ENCODE measurements at places on chromosomes 12 and 14.

GRCh38 chr14:74612350-74613021, 449 bp upstream of the LTBP2 start:
- DNase-seq = peak; percentile 38

DNA sequence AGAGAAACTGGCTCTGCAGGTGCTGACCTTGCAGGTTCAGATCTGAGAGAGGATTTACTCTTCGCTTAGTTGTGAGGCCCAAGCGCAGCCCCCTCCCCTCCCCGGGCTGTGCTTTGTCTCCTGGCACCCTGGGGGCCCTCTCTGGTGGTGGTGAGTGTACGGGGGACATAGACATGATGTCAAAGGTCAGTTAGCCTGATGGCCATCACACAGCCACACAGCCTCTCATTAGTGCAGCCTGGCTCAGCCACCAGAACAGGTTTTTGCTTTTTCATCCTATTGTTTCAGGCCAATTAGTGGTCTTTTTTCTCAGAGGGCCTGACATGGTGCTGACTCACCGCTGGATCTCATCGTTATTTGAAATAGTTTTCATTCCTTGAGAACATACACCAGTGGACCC, 437.9 kb downstream of the AACS start:
- DNase-seq = no peak

DNA sequence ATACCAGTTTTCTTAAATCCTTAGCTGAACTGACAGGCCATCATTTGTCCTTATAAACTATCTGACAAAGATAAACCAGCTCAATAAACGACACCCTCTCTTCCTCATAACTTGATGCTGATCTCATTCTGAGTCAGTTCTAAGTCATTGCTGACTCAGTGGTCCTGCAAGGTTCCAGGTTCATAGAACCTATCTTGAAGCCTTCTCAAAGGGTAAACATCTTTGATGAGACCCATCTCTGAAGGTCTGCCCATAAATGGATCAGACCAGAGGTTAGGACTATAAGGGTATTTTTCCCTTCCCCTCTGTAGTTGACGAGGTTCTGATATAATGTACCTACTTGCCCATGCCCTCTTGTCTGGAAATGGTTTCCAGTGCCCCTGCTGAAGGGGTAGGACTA, 11.9 kb downstream of the NAA25 start:
- DNase-seq = no peak

GRCh38 chr14:69612014-69612782, 802 bp downstream of the SUSD6 start:
- no peak for DNase-seq

DNA sequence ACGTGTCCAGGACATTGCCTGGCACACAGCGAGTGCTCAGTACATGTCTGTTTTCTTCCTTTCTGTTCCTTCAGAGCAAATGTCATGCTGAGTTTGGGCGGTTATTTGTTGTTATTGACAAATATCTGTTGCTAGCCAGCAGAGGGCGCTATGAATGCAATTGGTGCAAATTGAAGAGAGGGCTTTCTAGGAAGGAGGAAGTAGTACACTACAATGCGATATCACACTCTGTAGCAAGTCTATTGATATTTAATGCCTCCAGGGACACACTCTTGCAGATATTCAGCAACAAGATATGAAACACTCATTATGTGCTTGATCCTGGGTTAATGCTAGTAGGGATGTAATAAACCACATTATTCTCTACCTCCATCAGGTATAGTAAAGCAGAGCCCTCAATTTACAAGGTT, 267.3 kb upstream of the SRRM4 start:
- no peak for DNase-seq

DNA sequence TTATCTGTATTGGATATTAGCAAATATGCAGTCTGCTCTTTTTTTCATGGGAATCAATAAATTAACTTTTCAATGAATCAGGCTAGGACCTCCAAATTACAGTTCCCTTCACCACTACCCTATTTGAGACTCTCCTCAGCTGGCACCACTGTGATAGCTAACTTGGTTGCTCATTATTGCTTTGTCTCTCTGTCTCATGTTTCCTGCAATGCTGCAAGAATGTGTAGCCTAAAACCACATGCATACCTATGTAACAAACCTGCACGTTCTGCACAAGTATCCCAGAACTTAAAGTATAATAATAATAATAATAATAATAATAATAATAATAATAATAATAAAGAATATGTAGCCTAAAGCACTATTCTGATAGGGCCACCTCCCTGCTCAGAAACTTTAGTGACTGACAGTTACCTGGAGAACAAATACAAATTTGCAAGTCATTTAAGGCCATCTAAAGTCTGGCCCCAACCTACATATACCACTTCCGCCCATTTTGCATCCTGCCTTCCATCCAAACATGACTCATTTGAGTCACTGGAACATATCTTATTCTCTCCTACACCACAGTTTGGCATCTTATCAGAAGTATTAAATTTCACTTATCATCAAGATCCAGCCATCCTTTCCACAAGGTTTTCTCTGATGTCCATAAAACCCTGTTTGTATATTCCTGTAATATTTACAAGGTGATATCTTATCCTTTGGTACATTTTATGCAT, 215.1 kb downstream of the LRRK2 start:
- DNase-seq = no peak

DNA sequence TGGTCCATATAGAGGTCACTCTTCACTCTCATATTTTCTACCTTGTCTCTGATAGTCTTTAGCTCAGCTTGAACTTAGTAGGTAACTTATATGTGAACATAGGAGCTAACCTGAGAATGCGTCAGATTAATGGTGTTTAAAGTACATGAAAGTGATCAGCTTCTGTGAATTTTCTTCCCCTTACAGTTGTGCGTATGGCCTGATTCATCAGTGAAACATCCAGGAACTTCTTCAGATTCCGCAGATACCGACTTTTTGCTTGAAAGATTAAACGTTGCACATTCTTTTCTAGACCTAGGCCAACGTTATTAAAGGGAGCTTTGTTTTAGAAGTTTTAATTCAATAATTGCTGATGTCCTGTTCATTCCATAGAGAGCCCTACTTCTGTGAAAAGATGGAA, 1945.1 kb upstream of the SEL1L start:
- no peak for DNase-seq

DNA sequence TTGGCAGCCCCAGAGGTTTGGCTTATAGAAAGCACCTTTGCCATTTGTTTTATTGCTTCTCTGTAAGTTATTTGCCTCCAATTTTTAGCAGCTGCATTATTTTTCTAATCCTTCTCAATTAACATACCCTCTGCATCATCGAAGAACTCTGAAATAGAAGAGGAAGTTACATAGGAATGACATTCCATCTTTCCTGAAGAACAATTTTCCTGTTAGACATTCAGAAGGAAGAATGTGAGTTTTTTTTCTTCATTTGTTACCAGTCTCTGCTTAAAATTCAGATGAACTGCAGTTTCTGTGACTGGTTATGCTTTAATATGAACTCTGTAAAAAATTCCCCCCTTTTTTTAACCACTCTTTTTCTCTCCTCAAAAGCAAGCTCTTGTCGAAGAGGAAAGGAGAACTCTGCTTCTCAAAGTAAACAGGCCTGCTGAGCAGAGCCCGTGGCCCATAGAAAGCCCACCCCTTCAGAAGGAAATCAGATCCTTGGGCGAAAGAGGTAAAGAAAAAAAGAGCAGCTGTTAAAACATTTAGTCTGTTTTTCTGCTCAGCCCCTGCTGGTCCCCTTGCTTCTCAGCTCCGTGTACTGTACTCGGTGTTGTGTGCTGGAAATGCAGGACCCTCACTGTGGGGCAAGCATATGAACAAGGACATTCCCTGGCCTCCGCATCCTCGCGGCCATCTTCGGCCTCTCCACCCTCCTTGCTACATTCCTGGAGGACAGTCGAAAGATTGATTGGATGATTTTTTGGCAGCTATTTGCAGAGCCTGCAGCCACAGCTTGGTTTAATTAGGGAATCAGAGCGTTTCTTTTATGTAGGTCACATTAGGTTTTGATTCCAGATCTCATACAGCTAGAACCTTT, 164.4 kb upstream of the LRIG3 start:
- no peak for DNase-seq
